Fibroblast of mammary gland (primary cell): ENCODE measurements at places on chromosomes 6 and 20.

- peak; percentile 76 for DNase-seq
These were observed 29.9 kb upstream of the PREP start for GRCh38 chr6:105432797-105433196.

- DNase-seq: peak; percentile 50
These were observed 374.1 kb upstream of the MANEA start for GRCh38 chr6:95203153-95203754.

- peak; percentile 25 for DNase-seq
These were observed 97.3 kb downstream of the ANKRD60 start for GRCh38 chr20:58131151-58131550.

- DNase-seq: no peak
These were observed 8.8 kb upstream of the SUPT3H start for GRCh38 chr6:45386501-45386900.

- peak; percentile 12 for DNase-seq
These were observed 122.6 kb upstream of the PLCB4 start for GRCh38 chr20:8946036-8946940.

DNA sequence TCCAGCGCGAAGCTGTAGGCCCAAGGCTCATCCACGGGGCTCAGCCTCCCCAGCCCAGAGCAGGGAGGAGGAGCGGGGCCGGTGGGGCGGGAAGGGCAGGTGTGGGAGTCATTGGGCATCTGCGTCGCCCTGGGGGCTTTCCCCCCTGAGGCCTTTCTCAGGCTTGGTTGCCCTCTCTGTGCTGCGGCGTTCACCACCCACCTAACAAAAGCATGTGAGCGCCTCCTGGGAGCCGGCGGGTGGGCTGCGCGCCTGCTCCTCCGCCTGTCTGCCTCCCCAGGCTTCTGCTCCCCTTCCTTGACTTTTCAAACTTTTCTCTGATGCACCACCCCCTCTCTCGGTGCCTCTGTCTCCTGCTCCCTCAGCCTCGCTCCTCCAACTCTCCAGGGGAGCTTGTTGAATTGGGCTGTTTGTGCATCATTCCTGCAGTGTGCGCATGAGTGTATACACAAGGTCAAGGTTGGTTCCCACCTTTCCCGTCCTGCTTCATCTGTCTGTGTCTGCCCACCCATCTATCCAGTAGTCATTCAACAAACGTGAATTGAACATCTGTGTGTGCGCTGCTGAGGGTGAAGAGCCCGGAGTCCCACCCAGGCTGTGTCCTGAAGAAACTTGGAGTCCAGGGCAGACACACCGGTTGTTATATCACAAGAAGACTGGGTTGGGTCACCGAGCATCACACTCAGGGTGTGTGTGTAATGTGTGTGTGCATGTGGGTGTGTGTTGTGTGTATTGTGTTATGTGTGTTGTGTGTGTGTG lies 82.4 kb upstream of the NNAT start:
- no peak for DNase-seq

GRCh38 chr6:150764334-150765066 lies 101.0 kb upstream of the MTHFD1L start:
- DNase-seq: no peak

DNA sequence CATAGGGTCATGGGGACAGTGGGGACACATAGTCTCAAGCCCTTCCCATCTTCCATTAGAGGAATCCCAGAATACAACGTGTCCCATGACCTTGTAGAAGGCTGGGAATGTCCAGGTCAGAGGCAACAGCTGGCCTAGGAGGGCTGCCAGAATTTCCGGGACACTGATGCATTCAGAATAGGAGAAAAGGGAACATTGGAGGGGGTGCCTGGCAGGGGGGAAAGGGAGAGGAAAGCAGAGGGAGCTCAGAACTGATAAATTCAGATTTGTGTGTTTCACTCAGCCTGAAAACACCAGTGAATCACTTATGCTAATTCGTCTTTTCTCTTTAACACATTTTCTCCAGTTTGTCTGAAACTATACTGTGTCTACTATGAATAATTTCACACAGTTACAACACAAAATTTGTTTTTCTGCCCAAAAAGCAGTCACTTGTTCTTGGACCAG lies 35.5 kb upstream of the BMP2 start:
- DNase-seq: no peak

- no peak for DNase-seq
These were observed 36.2 kb downstream of the ARHGAP18 start for GRCh38 chr6:129673748-129674147.

GRCh38 chr6:125138083-125138482 lies 15.5 kb upstream of the TPD52L1 start:
- no peak for DNase-seq

GRCh38 chr6:139433631-139434419 lies 59.4 kb upstream of the CITED2 start:
- DNase-seq: peak; percentile 50

DNA sequence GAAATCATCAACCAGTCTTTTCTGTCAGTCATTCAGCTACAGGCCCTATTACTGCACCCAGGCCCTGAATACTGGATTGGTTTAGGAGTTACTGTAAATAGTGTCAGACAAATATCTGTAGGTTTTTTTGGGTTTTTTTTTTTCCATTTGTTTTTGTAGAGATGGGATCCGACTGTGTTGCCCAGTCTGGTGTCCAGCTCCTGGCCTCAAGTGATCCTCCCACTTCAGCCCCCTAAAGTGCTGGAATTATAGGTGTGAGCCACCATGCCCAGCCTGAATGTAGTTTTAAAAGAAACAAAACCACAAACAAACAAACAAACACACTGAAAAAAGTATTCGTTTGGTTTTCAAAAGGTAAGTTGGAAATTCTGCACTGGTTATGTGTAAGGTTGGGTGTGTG lies 39.6 kb downstream of the DZANK1 start:
- DNase-seq: no peak

DNA sequence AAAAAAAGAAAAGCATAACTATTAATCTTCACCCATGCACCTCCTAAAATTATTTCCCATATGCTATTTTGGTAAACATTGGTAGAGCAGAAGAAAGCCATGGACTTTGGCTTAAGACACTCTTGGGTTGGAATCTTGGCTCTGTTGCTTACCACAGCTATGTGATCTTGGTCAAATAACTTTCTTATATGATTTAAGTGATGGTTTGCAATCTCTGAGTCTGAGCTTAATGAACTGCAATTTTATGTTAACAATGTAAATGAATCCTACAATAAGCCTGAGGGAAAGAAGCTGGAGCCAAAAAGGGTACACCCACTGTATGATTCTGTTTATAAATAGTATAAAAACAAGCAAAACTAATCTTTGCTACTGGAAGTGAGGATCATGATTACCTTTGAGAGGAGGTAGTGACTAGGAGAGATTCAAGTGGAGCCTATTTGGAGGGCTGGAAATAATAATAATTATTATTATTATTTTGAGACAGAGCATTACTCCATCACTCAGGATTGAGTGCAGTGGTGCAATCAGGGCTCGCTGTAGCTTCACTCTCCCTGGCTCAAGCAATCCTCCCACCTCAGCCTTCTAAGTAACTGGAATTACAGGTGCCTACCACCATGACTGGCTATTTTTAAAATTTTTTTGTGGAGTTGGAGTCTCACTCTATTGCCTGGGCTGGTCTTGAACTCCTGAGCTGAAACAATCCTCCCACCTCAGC lies 34.5 kb downstream of the ABRACL start:
- DNase-seq: peak; percentile 69

DNA sequence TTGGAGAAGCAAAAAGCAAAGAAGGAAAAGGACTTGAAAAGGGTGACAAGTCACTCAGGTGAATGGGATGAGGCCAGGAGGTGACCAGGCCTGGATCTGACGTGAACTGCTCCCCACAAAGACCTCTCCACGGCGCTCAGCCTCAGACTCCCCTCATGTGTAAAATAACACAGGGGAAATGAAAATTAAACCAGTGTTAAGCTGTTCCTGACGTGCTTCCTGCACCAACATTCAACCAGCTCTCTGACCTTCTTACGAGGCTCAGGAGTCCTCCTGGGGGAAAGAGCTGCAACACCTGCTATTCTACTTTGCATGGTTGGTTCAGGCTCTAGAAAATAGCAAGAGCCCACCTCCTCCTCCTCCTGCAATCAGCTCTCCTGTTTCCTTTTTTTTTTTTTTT lies 256.7 kb downstream of the ATXN1 start:
- DNase-seq: no peak

GRCh38 chr6:47133230-47134000 lies 91.3 kb upstream of the ADGRF1 start:
- DNase-seq: no peak

GRCh38 chr6:52365866-52366540 lies 4.1 kb downstream of the PAQR8 start:
- DNase-seq: no peak

DNA sequence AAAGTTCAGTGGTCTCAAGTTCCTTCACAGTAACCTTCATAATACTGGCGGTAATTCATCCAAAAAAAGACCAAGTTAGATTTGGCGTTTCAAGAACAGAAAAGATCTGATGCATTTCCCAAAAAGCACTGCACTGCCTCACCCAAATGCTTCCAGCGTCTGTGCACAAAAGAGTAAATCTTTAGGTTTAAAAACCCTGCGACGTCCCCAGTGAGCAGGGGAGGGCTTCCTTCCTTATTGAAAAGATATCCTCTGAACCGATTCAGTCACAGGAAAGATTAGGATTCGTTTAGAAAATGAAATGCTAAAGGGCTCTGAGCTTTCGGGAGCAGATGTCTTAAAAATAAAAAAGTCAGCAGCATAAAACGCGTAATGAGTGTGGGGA lies 654 bp downstream of the TBC1D7 start:
- no peak for DNase-seq

GRCh38 chr20:49526056-49526455 lies 41.9 kb downstream of the PTGIS start:
- DNase-seq: no peak

DNA sequence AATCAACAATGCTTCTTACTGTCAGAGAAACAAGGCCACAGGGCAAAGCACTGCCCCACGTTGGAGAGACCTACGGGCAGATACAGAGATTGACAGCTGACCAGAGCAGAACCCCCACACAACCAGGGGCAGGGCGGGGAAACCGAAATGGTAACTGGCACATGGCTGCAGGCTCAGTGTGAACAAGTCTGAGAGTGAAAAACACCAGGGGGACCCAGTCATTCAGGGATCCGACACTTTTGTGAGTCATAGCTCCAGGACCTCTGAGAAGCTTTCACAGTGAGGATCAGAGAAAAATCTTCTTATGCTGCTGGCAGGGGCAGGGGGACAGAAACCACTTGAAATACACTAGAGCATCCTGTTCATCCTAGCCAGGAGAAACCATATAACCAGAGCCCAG lies 254.2 kb downstream of the C6orf118 start:
- no peak for DNase-seq

DNA sequence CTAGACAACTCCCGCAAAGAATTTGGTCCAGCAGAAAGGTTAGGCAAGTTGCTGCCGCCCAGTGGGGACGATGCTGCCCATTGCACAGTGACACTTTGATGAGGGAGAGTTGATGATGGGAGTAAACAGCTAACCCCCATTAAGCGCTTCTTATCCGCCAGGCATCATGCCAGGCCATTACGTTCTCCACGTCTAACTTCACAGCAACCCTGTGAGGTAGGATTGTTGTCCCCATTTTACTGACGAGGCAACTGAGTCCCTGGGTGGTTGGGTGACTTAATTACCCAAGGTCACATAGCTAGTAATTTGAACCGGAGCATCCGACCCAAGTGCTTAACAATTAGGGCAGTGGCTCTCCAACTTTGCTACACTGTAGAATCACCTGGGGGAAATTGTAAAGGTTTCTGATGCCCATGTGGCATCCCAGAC lies 738 bp downstream of the RALGAPB start:
- DNase-seq: peak; percentile 31

- DNase-seq: peak; percentile 24
These were observed 770 bp downstream of the TCF19 start for GRCh38 chr6:31158863-31159855.

GRCh38 chr6:149246691-149247384 lies 70.7 kb upstream of the TAB2 start:
- DNase-seq: no peak

- peak; percentile 93 for DNase-seq
These were observed 16.1 kb downstream of the TTPAL start for GRCh38 chr20:44491635-44492395.

- DNase-seq: peak; percentile 88
These were observed 79.2 kb upstream of the RIPOR2 start for GRCh38 chr6:25014791-25015560.

DNA sequence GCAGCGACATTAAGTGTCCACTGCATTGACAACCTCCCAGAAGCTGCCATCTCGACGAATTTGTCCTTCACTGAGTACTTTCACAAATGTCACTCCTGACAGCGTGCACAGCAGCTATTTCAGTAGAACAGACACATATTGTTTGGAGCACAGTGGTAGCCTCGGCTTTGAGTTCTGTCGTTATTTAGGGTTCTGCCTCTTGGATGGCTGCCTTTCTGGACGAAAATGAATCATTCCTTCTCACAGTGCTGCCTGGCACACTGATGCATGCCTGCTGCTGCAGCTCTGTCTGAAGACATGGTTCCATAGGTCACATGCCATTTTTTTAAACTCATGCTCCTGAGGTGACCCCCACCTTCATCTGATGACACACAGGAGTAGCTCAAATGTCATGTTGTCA lies 477.0 kb downstream of the C6orf118 start:
- no peak for DNase-seq

DNA sequence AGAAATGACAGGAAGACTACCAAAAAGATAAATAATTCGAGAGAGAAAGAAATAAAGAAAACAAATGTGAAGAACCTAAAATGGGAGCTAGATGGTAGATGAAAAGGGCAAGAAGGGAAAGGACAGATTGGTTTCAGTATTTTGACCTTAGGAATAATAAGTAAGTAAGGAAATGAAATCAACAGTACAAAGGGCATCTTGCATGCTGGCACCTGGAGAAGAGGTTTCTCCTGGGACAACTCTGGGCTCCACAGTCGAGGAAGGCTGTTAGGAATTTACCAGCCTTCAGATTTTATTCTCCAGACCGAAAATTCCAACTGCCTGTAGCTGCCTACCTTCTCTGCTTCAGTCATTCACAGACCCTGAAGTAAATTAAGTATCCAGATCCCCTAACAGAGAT lies 80.5 kb downstream of the SMLR1 start:
- no peak for DNase-seq

DNA sequence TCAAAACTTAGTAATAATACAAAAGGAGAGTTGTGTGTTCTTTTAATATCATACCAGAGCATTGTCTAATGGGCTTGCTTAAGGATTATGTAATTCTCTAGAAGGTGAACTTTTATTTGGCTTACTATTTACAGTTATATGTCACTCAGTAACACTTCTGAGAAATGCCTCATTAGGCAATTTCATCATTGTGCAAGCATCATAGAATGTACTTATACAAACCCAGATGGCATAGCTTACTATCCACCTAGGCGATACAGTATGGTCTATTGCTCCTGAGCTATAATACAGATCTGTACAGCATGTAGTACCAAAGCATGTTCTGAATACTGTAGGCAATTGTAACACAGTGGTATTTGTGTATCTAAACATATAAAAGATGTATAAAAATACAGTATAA lies 340.1 kb downstream of the PHF3 start:
- no peak for DNase-seq
